A549 treated with GW870086 at 1 μM for 4 hours (cell line): ENCODE measurements at places on chromosomes 1 and 21. TPM values are rescaled to one million over a fixed set of nuclear protein-coding genes. Genes with fewer than 3 reads are reported as not detected.

ADAR gene
- total RNA-seq, result 61.6 to 79.1 TPM (median 74.3 TPM) in 5 replicates

SOD1 gene
- total RNA-seq, result 369 to 415 TPM (median 380 TPM) in 5 replicates

FCRLA gene
- total RNA-seq, result not detected in 5 replicates

NFASC gene
- total RNA-seq, result 0.89 to 1.5 TPM (median 1.1 TPM) in 5 replicates

NGF gene
- total RNA-seq, result 0.93 to 1.4 TPM (median 1.2 TPM) in 5 replicates

OR10Z1 gene
- total RNA-seq, result not detected in 5 replicates

DDOST gene
- total RNA-seq, result 176 to 212 TPM (median 209 TPM) in 5 replicates

SPRR2B gene
- total RNA-seq, result not detected in 5 replicates

HSD11B1 gene
- 0.09 to 0.65 TPM (median 0.26 TPM) in 3 of 5 replicates, not detected in the others for total RNA-seq

KCNE1 gene
- total RNA-seq, result not detected in 5 replicates

TMCO4 gene
- 5.3 to 8.1 TPM (median 7.2 TPM) in 5 replicates for total RNA-seq

DNAH14 gene
- total RNA-seq, result 11.0 to 15.0 TPM (median 14.3 TPM) in 5 replicates
